Amniotic epithelial cell (primary cell): ENCODE measurements at places on chromosomes 12 and 14.

DNA sequence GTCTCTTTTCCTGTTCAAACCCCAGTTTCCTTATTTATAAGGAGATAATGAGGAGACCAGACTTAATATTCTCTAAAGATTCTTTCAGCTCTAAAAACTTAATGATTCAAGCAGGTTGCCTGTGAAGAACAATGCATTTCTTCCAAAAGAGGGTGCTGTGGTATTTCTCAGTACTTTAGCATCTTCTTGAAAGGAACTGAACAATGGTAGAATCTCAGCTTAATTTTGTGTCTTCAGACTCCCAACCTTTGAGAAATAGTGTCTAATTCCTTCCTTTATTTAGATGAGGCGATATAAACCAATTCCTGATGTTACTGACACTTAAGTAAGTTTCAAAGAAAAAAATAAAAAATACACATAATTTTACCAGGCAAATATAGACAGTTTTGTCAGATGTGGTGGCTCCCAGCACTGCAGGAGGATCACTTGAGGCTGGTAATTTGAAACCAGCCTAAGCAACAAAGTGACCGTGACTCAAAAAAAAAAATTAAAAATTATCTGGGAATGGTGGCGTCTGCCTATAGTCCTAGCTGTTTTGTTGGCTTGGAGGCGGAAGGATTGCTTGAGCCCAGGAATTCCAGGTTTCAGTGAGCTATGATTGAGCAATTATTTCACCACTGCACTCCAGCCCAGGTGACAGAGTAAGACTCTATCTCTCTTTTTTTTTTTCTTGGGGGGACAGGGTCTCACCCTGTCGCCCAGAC is 76.9 kb upstream of the PSMA6 start:
- peak; percentile 77 for DNase-seq

GRCh38 chr12:47449797-47450196 is 256.0 kb downstream of the RPAP3 start:
- DNase-seq: no peak

DNA sequence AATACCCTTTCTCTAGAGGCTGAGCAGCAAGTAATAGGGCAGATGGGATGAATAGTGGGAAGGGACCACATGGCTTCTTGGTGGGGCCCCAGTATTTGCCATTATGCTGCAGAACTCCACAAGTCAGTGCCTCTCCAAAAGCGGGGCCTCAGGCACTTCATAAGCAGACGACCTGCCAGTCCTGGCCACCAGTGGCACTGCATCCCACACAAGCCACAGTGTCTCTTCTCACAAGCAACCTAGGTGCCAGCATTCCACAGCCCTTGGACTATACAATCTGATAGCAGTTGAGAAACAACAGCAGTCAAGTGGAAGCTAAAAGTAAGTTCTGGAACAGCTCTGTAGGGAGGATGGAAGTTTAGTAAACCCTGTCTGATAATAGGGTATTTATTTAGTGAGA is 4.2 kb upstream of the SLC8A3 start:
- no peak for DNase-seq

DNA sequence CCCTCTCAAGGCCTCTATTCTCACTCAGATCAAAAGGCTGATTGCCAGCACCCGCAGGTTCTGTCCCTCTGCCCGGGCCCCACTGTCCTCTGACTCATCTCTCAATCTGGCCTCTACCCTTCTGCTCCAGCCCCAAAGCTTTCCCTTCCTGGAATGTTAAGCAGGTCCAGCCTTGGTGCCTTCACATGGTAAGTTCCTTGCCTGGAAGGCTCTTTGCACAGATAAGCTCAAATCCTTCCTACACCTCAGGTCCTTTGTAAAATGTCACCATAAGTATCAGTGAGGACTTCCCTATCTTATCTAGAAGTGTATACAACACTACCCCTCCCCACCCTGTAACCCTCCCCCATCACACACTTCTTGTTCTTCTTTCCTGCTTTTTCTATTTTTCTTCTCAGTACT is 22.2 kb downstream of the LPCAT3 start:
- DNase-seq: peak; percentile 77

GRCh38 chr12:49092086-49092815 is 2.4 kb downstream of the DHH start:
- DNase-seq: peak; percentile 77

DNA sequence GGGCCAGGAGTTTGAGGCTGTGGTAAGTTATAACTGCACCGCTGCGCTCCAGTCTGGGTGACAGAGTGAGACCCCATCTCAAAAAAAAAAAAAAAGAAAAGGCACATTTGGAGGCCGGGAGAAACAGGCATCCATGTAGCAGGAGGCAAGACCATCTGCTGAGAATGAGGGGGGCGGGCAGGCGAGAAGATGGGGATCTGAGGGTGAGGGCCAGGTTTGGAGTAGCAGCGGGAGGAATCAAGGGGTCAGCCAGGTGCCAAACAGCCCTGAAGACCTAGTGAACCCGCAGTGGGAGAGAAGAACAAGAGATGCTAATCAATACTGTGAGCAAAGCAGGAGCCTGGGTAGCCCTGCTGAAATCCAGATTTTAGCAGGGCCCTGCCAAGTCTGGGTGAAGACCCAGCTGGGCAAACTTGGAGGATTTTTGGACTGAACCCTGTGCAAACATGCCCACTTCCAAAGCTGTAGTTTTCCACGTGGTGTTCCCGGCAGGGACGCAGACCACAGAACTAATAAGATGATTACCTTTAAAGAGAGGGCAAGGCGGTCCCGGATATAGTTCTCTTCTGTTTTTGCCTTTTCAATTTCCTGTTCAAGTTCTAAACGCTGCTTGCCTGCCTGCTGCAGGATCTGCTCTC is 61.0 kb downstream of the NIN start:
- DNase-seq: no peak

GRCh38 chr12:52634266-52635056 is 16.1 kb upstream of the KRT73 start:
- DNase-seq: no peak

DNA sequence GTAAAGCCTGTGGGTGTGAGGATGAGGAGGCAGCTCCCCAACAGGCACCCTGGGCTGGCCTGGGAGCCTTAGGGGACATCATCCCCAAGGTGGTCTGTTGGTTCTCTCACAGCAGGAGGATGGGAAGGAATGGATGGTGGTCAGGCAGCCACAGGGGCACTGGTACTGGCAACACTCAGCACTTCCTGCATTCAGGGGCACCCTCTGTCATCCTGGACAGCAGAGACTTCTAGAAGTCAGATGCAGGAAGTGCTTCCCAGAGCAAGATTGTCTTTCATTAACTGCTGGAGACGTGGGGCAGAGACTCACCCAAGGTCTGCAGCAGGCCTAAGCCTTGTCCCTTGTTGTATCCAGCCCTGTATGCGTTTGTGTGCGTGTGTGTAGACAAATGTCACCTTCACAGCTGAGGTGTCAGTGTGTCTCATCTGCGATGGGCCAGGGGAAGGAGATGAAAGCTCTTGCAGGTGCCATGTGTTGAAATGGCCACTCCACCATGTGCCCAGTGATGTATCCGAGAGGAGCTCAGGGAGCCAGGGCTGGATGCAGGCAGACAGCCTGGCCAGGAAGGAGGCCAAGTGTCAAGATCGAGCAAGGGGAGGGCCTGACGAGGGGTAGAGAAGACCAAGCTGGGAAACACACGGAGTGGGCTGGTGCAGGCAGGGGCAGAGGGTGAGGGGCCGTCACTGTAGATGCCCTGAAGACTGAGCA is 85.1 kb downstream of the PITPNM2 start:
- no peak for DNase-seq

DNA sequence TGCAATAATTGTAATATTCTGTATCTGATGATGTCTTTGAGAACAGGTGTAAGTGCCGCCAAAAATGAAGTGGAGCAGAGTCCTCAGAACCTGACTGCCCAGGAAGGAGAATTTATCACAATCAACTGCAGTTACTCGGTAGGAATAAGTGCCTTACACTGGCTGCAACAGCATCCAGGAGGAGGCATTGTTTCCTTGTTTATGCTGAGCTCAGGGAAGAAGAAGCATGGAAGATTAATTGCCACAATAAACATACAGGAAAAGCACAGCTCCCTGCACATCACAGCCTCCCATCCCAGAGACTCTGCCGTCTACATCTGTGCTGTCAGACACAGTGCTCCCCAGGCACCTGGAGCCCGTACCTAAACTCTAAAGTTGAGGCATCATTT is 268.7 kb downstream of the DAD1 start:
- no peak for DNase-seq

- DNase-seq: no peak
Measured at GRCh38 chr14:76713121-76713520, 48.1 kb upstream of the VASH1 start.

GRCh38 chr14:67359775-67360469 is at the start of the genes ATP6V1D and EIF2S1:
ATP6V1D (minus strand) TSS chr14:67359804; CDS start chr14:67359698, 106 bp downstream.
EIF2S1 (plus strand) TSS chr14:67360328; CDS start chr14:67364768, 4,440 bp downstream.
- peak; percentile 99 for DNase-seq

GRCh38 chr12:130698106-130698505 is 18.0 kb downstream of the RIMBP2 start:
- DNase-seq: no peak

DNA sequence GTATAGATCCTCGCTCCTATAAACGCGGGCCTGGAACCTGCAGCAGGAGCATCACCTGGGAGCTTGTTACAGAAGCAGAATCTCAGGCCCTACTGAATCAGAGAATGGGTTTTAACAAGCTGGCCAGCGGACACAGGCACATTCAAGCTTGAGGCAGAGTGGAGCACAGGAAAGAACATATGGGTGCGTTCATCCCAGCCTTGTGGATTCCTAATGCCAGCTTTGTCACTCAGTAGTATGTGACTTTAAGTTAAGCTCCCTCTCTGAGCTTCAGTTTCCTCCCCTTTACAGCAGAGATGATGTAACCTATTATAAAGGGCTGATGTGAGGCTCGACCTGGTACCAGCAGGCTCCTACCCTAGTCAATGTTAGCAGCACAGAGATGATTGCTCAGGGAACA is 204.9 kb downstream of the ZFP36L1 start:
- no peak for DNase-seq

GRCh38 chr12:55935738-55936151 is 4.8 kb downstream of the DGKA start:
- no peak for DNase-seq

DNA sequence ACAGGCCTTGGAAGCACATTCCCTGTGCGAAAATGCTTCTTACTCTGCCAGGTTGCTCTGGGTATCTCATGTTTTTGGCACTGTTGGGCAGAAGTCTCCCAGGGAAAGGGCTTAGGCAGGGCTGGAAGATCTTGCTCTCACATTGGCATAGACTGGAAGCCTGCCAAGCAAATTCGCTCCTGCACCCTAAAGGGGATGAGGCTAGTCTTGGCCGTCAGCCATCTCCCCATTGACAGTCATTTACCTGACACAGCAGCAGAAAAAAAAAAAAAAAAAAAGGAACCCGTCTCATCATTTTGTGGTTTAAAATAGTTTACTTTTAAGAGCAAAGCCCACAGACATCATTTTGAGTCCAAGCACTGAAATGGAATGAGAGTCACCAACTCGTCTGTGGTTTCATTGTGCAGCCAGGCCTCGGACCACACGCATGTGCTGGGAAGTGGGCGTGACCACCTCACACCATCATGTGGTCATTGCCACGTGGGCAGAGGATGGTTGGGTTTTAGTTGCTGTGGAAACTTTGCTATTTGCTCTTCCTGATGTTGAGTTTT is 84.8 kb downstream of the NRXN3 start:
- no peak for DNase-seq
